SJSA1 (cell line): ENCODE measurements at places on chromosomes 5 and 9.

- no peak for DNase-seq
These were observed 82.2 kb downstream of the SHB start for GRCh38 chr9:37986771-37987258.

DNA sequence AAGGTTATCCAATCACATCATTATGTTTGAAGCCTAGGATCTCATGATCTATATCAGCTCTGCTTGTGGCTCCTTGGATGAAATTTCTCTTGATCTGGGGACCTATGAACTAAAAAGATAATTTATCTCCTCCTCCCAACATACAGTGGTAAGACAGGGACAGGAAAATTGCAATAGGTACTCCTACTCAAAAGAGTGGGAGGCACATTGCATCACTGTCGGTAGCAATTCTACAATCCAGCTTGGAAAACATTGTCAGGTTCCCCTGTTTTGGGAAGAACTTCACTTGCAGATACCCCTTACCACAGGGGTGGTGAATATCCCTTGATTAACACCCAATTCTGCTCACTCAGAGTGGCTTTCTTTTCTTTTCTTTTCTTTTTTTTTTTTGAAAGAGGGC lies 107.7 kb downstream of the HSPA4 start:
- no peak for DNase-seq

DNA sequence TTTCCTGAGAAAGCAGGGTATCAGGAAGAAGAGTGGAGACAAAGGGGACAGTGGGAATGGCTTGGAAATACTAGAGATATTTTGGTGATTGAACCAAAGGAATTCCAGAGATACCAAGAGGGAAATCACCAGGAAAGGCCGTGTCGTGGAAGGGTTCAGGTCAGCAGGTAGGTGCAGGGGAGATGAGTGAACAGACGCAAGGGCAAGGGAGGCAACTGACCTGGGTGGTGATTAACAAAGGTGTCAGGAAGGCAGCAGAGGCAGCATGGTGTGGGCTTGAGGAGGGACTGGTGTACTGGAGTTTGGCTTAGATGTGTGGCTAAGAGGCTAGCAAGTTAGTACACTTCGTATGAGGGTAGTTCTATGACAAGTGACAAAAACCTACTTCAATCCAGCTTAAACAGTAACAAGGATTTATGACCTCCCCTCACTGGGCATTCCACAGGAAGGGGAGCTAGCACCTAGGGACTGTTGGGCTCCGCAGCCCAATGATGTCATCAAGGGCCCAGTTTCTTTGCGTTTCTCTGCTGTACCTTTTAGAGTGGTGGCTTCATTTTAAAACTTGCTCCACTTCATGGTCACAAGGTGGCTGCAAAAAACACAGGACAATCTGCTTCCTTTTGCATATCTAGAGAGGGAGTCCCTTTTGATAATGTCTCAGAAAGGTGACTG lies 37.0 kb downstream of the INIP start:
- DNase-seq, result no peak

- DNase-seq, result peak; percentile 95
These were observed 39.8 kb downstream of the NEK6 start for GRCh38 chr9:124297551-124297901.

DNA sequence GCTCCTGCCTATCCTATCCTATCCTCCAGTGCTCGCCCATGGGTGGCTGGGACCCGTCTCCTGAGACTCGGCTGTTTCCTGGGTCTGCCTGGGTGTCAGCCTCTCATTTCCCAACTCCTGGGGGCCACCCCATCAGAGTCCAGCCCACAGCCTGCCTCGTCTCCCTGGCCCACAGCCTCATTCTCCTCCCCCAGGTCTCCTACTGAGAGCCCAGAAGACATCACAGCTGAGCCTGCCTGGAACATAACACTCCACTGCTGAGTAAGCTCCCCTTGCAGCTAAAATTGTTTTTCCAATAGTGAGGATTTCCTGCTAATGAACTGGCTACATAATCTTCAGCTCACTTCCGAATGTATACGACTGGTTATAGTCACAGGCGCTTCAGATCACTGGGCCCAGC lies 95.3 kb downstream of the TTLL11 start:
- DNase-seq, result no peak

GRCh38 chr5:66850354-66851075 lies 254.3 kb downstream of the MAST4 start:
- no peak for DNase-seq

GRCh38 chr9:89218040-89218928 lies 39.7 kb upstream of the SHC3 start:
- DNase-seq, result no peak

- no peak for DNase-seq
These were observed 152.7 kb upstream of the ACTBL2 start for GRCh38 chr5:57635146-57635777.

- DNase-seq, result peak; percentile 97
These were observed 218.6 kb downstream of the PIK3R1 start for GRCh38 chr5:68433923-68434879.
